ENCODE measurements at places on chromosomes 12 and 14.

- no peak overlapping the region for H3K4me3 ChIP-seq
- no peaks in the 10 kb centered on the region for H3K36me3 ChIP-seq
- H3K4me1 ChIP-seq: peaks cover 3% of the 10 kb centered on the region
- H3K27ac ChIP-seq: no peak overlapping the region
- H3K27me3 ChIP-seq: peaks cover 25% of the 10 kb centered on the region
These were observed 233.8 kb downstream of the CACNA1C start for GRCh38 chr12:2286461-2287131.

- peaks cover 11% of the 10 kb centered on the region for H3K4me1 ChIP-seq
- no peak for DNase-seq
- H3K4me3 ChIP-seq: no peak overlapping the region
These were observed 2.8 kb upstream of the ART4 start for GRCh38 chr12:14846042-14846587.

GRCh38 chr12:25052914-25053211, 104.0 kb upstream of the BCAT1 start:
- peak overlapping the region; percentile 60 for H3K4me3 ChIP-seq
- no peaks in the 10 kb centered on the region for H3K27me3 ChIP-seq
- DNase-seq: no peak
- H3K4me1 ChIP-seq: peaks cover 59% of the 10 kb centered on the region

- no peaks in the 10 kb centered on the region for H3K4me1 ChIP-seq
- H3K4me3 ChIP-seq: no peak overlapping the region
- no peak for DNase-seq
- peaks cover 34% of the 10 kb centered on the region for H3K36me3 ChIP-seq
- H3K27ac ChIP-seq: no peak overlapping the region
These were observed 32.0 kb downstream of the SSH1 start for GRCh38 chr12:108825201-108825950.

DNA sequence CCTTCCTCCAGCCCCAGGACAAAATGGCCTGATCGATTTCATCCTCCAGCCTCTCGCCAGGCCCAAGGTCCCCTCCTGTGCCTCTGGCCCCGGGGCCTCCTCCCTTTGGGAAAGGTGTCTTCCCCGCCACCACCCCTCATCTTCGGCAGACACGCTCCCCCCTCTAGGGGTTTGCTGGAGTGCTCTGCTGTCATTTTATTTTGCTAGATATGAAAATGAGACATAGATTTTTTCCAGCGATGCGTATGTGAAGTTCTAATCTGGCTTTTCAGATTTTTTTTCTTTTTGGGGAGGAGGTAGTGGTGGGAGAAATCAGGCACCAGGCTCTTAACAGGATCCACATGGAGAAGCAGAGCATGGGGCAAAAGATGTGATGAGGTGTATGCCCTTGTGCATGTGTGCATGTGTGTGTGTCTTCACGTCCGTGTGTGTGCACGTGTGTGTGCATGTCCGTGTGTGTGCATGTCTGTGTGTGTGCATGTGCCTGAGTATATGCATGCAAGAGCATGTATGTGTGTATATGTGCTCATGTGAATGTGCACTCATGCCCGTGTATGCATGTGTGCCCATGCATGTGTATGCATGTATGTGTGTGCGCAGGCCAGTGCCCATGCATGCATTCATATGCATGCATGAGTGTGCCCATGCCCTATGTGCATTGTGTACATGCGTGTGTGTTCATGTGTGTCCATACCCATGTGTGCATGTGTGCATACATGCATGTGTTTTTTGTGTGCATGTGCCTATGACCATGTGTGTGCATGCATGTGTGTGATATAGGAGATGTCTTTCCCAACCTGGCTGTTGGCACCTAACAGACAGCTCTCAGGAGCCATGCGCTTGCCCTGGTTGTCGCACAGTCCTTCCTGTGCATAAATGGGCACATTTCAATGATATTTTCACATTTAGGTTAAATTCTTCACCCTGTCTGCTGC, 203.0 kb downstream of the RBM19 start:
- no peak overlapping the region for H3K4me3 ChIP-seq
- H3K4me1 ChIP-seq: no peaks in the 10 kb centered on the region
- DNase-seq: no peak
- H3K27ac ChIP-seq: no peak overlapping the region
- H3K36me3 ChIP-seq: no peaks in the 10 kb centered on the region
- no peaks in the 10 kb centered on the region for H3K27me3 ChIP-seq

GRCh38 chr12:107304588-107305532, 211.5 kb upstream of the CRY1 start:
- no peaks in the 10 kb centered on the region for H3K36me3 ChIP-seq
- H3K4me1 ChIP-seq: no peaks in the 10 kb centered on the region
- H3K27me3 ChIP-seq: peaks cover 4% of the 10 kb centered on the region
- DNase-seq: no peak
- H3K27ac ChIP-seq: no peak overlapping the region
- H3K4me3 ChIP-seq: no peak overlapping the region

GRCh38 chr14:24734917-24735500, 101.0 kb upstream of the GZMB start:
- H3K27ac ChIP-seq: no peak overlapping the region

GRCh38 chr12:22018860-22019259, 27.2 kb upstream of the CMAS start:
- H3K27ac ChIP-seq: no peak overlapping the region
- no peak for DNase-seq
- no peaks in the 10 kb centered on the region for H3K4me1 ChIP-seq
- H3K36me3 ChIP-seq: no peaks in the 10 kb centered on the region

- no peaks in the 10 kb centered on the region for H3K36me3 ChIP-seq
- H3K4me1 ChIP-seq: no peaks in the 10 kb centered on the region
- no peak overlapping the region for H3K27ac ChIP-seq
These were observed 158.5 kb downstream of the NELL2 start for GRCh38 chr12:44717612-44718011.

GRCh38 chr14:74682169-74682952, 30.5 kb downstream of the AREL1 start:
- H3K27ac ChIP-seq: peak overlapping the region; percentile 29
- H3K4me3 ChIP-seq: no peak overlapping the region
- DNase-seq: no peak
- peaks cover 16% of the 10 kb centered on the region for H3K4me1 ChIP-seq

- H3K4me3 ChIP-seq: no peak within 1 kb of the TSS
- H3K4me1 ChIP-seq: peaks cover 6% of the 10 kb centered on the region
These were observed at the start of gene COX8C for GRCh38 chr14:93346926-93347721. Gene COX8C, plus strand, starts transcription at chr14:93347182. Its CDS starts 87 bp downstream, at chr14:93347269.

GRCh38 chr12:50167049-50167828, at the start of gene CERS5:
Gene CERS5, minus strand, starts transcription at chr12:50167369. Its CDS starts 72 bp downstream, at chr12:50167297.
- DNase-seq: peak; percentile 99
- H3K27ac ChIP-seq: peak within 1 kb of the TSS; percentile 70
- H3K4me1 ChIP-seq: peaks cover 30% of the 10 kb centered on the region
- peak within 1 kb of the TSS; percentile 74 for H3K4me3 ChIP-seq
- no peaks in the 10 kb centered on the region for H3K27me3 ChIP-seq

- no peak overlapping the region for H3K27ac ChIP-seq
- no peak overlapping the region for H3K4me3 ChIP-seq
- no peaks in the 10 kb centered on the region for H3K4me1 ChIP-seq
- DNase-seq: no peak
- H3K27me3 ChIP-seq: no peaks in the 10 kb centered on the region
- H3K36me3 ChIP-seq: no peaks in the 10 kb centered on the region
These were observed 21.8 kb downstream of the MGAT4C start for GRCh38 chr12:86234316-86234855.

DNA sequence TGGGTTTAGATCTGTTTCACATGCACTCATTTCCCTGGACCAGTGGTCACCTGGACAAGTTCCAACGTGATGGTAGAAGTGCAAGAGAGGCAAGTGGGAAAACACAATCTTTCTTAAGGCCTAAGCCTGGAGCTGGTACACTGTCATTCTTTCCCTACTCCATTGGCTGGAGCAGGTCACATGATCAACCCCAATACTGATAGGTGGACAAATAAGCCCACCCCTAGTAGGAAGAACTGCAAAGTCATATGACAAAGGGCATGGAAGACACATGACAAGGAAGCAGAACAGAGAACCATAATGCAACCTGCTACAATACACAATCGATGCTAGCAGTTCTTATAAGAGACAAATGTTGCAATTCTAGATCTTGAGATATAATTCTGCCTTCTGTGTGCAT, 66.3 kb downstream of the SRRM4 start:
- H3K4me3 ChIP-seq: no peak overlapping the region
- no peaks in the 10 kb centered on the region for H3K4me1 ChIP-seq
- H3K27me3 ChIP-seq: peaks cover 3% of the 10 kb centered on the region
- H3K27ac ChIP-seq: no peak overlapping the region
- no peak for DNase-seq

DNA sequence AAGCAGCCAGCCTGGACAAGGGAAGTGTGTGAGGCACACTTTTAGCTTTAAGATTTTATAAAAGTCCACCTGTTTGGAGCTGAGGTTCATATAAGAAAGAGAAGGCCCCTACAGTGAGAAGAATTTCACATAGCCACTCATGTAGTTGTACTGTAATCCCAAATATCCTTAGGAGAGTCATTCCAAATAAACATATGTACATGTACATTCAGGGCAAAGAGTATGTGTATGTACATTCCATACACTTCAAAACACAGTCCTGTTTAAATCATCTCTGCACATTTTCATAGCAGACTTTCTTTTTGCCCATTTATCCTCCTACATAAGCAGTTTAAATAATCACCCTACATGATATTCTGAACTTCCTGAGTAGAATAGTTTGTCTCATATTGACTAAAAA, 87.6 kb downstream of the GPR65 start:
- no peak overlapping the region for H3K27ac ChIP-seq
- H3K27me3 ChIP-seq: no peaks in the 10 kb centered on the region
- H3K36me3 ChIP-seq: no peaks in the 10 kb centered on the region
- no peak for DNase-seq

GRCh38 chr12:27246141-27246540, 2.1 kb downstream of the STK38L start:
- H3K4me3 ChIP-seq: no peak overlapping the region
- no peak overlapping the region for H3K27ac ChIP-seq
- H3K27me3 ChIP-seq: no peaks in the 10 kb centered on the region
- DNase-seq: no peak
- H3K4me1 ChIP-seq: peaks cover 26% of the 10 kb centered on the region
- no peaks in the 10 kb centered on the region for H3K36me3 ChIP-seq

- H3K4me3 ChIP-seq: no peak overlapping the region
- H3K27ac ChIP-seq: no peak overlapping the region
- H3K4me1 ChIP-seq: peaks cover 4% of the 10 kb centered on the region
- H3K36me3 ChIP-seq: no peaks in the 10 kb centered on the region
- no peaks in the 10 kb centered on the region for H3K27me3 ChIP-seq
These were observed 439.8 kb upstream of the OR4E1 start for GRCh38 chr14:22113401-22113800.

GRCh38 chr12:89946518-89947135, 238.0 kb upstream of the ATP2B1 start:
- H3K27me3 ChIP-seq: no peaks in the 10 kb centered on the region
- DNase-seq: no peak
- no peaks in the 10 kb centered on the region for H3K36me3 ChIP-seq

- no peaks in the 10 kb centered on the region for H3K36me3 ChIP-seq
- DNase-seq: no peak
- no peaks in the 10 kb centered on the region for H3K4me1 ChIP-seq
- no peak overlapping the region for H3K27ac ChIP-seq
These were observed 22.0 kb downstream of the SLC25A21 start for GRCh38 chr14:37150414-37150813.

- H3K4me1 ChIP-seq: peaks cover 18% of the 10 kb centered on the region
- no peaks in the 10 kb centered on the region for H3K36me3 ChIP-seq
- H3K27ac ChIP-seq: no peak overlapping the region
- H3K27me3 ChIP-seq: peaks cover 20% of the 10 kb centered on the region
- DNase-seq: peak; percentile 36
- no peak overlapping the region for H3K4me3 ChIP-seq
These were observed 42.8 kb downstream of the ACSM4 start for GRCh38 chr12:7346551-7347225.

- no peaks in the 10 kb centered on the region for H3K4me1 ChIP-seq
- H3K36me3 ChIP-seq: no peaks in the 10 kb centered on the region
- DNase-seq: peak; percentile 53
- no peak overlapping the region for H3K27ac ChIP-seq
- H3K4me3 ChIP-seq: no peak overlapping the region
These were observed 282.1 kb downstream of the RPS29 start for GRCh38 chr14:49303946-49304516.

GRCh38 chr14:67666750-67667449, 7.5 kb downstream of the VTI1B start:
- H3K4me3 ChIP-seq: no peak overlapping the region
- H3K27me3 ChIP-seq: no peaks in the 10 kb centered on the region
- H3K4me1 ChIP-seq: peaks cover 12% of the 10 kb centered on the region
- DNase-seq: peak; percentile 42
- H3K27ac ChIP-seq: no peak overlapping the region

- no peak overlapping the region for H3K4me3 ChIP-seq
- H3K27me3 ChIP-seq: no peaks in the 10 kb centered on the region
- no peak overlapping the region for H3K27ac ChIP-seq
- DNase-seq: no peak
These were observed 42.4 kb downstream of the MDM2 start for GRCh38 chr12:68850390-68850789.

DNA sequence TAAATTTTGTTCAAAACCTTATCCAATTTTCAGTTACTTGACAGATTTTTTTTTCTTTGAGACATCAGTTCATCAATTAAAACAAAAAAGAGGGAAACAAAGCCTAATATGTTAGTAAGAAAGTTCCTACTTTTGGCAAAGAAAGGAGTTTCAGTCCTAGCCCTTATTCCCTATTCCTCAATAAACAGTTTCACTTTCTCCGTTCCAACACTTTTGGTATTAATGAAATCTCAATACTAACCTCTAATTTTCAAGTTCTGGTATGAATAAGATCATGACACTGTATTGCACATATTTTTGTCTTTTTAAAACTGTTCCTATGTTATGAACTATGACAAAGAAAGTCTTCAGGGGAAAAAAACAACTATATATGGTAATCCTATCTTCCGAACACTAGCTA, 48.4 kb downstream of the RPS6KA5 start:
- no peaks in the 10 kb centered on the region for H3K27me3 ChIP-seq
- H3K36me3 ChIP-seq: no peaks in the 10 kb centered on the region
- no peak overlapping the region for H3K4me3 ChIP-seq

DNA sequence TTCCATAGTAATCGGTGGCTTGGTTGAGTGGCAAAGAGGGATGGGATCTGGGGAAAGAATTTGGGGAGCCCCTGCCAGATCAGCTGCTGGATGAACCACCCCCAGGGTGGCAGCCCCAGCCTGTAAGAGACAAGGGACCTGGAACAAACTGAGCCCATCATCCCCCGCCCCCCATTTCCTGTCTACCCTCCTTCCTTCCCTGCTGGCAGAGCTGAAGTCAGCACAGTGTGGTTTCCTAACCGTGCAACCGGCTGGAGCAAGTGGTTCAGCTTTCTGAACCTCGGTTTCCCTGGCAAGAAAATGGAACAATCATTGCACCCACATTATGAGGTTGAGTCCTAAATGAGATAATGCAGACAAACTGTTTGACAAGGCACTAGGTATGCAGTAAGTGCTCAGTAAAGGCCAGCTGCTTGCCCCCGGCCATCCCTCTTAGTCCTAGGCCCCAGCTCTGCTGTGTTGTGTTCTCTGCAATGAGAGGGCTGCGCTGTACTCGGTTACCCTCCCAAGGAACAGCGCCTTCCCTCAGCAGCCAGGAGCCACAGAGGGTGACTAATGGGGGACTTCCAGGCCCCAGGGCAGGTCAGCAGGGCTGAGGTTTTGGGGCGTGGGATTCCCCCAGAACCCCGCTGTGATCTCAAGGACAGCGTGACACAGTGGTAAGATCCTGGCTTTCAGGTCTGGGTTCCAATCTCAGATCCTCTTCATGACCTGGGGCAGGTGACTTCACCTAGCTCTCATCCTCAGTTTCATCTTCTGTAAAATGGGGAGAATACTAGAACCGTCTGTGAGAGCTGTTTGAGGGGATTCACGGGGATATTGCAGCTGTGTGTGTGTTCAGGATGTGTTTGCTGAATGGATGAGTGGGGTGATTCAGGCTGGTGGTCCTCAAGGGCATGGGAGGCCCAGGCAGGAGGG, 16.5 kb downstream of the SELPLG start:
- H3K27ac ChIP-seq: peak overlapping the region; percentile 75
- peaks cover 24% of the 10 kb centered on the region for H3K4me1 ChIP-seq
- H3K4me3 ChIP-seq: no peak overlapping the region
